ENCODE measurements at places on chromosomes 5 and 9. TPM values are rescaled to one million over a fixed set of nuclear protein-coding genes. Genes with fewer than 3 reads are reported as not detected.

DNA sequence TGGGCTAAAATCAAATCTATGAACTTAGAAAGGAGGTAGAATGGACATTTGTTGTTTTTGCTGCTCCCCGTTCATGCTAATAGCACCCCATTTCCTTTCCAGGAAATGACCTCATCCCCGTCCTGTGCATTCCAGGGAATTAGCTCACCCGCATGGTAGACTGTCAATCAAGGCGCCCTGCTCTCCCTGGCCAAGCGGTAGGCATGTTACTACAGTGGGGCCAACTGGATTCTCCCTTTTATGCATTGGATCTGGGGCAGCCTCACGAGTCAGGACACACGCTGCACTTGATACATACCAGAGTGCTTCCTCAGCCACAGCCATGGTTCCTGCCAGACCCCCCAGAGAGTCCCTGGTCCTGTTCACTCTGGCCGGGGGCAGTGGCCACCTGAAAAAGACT lies 111.0 kb upstream of the PTCH1 start:
- no peaks in the 10 kb centered on the region for H3K36me3 ChIP-seq
- no peaks in the 10 kb centered on the region for H3K4me1 ChIP-seq
- H3K4me3 ChIP-seq: no peak overlapping the region
- DNase-seq: no peak
- H3K27me3 ChIP-seq: no peaks in the 10 kb centered on the region
- no peak overlapping the region for H3K27ac ChIP-seq

The KIF4B gene
- total RNA-seq: not detected

DNA sequence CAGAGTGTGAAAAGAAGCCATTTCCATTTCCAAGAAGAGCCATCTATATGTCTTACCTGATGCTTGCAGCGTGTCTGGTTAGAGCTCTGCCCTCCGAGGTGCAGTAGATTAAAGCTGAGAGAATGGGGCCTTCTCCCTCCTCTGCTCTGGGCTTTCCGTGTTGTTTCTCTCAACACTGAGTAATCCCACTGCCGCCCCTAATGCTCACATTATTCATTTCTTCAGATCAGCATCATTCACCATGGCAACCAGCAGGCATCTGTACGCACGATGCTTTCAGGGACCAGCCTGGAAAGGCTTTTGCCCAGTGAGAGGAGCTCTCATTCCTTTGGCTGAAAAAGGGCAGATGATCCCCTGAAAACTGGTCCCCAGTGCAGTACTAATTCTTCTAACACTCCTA lies 79.6 kb downstream of the CYFIP2 start:
- no peak overlapping the region for H3K27ac ChIP-seq
- no peak overlapping the region for H3K4me3 ChIP-seq
- no peak for DNase-seq

- no peaks in the 10 kb centered on the region for H3K4me1 ChIP-seq
- H3K4me3 ChIP-seq: no peak overlapping the region
- no peak overlapping the region for H3K27ac ChIP-seq
- H3K27me3 ChIP-seq: no peaks in the 10 kb centered on the region
- H3K36me3 ChIP-seq: no peaks in the 10 kb centered on the region
These were observed 178.8 kb upstream of the KIF2A start for GRCh38 chr5:62127098-62127736.

The IFNB1 gene
- not detected for total RNA-seq

- no peak overlapping the region for H3K4me3 ChIP-seq
- peak overlapping the region; percentile 82 for H3K27ac ChIP-seq
- no peaks in the 10 kb centered on the region for H3K36me3 ChIP-seq
- DNase-seq: no peak
These were observed 9.0 kb downstream of the CCDC69 start for GRCh38 chr5:151214614-151215545.

The IFNA2 gene
- total RNA-seq: not detected

DNA sequence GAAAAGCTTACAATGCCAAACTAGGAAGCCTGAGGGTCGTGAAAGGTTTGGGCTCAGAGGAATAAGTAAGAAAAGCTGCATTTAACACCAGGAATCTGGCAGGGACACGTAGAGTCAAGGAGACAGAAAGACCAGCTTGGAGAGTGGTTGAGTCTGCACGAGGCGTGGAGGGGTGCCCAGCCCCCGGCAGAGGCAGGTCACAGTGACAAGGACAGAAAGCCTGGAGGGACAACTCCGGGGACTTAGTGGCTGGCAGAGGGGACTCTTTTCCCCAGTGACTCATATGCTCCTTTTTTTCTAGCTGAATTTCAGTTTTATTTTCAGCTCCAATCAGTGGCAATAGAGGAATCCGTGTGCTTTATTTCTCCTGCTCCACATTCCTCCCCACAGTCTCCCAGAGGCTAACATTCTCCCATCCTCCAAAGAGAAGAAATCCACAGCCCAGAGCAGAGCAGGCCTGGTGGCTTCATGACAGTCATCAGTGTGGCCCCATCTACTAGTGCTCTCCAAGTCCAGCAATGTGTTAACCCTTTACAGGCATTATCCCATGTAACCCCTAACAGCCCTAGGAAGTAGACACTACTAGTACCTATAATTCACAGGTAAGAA lies 80.7 kb downstream of the KCNIP1 start:
- no peak overlapping the region for H3K27ac ChIP-seq
- H3K4me3 ChIP-seq: no peak overlapping the region
- H3K4me1 ChIP-seq: no peaks in the 10 kb centered on the region
- no peaks in the 10 kb centered on the region for H3K27me3 ChIP-seq
- H3K36me3 ChIP-seq: no peaks in the 10 kb centered on the region
- DNase-seq: no peak

DNA sequence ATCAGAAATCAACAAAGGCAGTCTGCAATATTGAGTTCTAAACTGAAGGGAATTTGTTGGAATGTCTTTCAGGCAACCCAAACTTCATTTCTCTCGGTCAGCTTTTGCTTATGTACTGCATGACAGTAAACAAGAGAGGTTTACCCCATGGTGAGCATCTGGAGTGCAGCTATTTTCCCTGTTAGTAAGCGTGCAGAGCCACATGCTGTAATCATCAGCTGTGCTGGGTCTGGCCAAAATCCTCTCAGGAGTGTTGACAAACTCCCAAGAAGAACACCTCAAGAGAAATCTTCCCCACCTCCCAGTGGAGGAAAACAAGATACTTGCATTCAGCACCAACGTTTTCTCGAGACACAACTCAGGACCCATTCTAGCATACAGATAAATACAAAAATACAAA lies 83.6 kb upstream of the ADAMTSL1 start:
- no peaks in the 10 kb centered on the region for H3K36me3 ChIP-seq
- no peaks in the 10 kb centered on the region for H3K4me1 ChIP-seq
- no peaks in the 10 kb centered on the region for H3K27me3 ChIP-seq
- H3K27ac ChIP-seq: no peak overlapping the region

The ZNF454 gene
- 1.4 TPM for total RNA-seq

GRCh38 chr5:100772548-100772947 lies 130.5 kb downstream of the ST8SIA4 start:
- no peaks in the 10 kb centered on the region for H3K36me3 ChIP-seq
- peaks cover 1% of the 10 kb centered on the region for H3K4me1 ChIP-seq
- no peak overlapping the region for H3K4me3 ChIP-seq
- no peak overlapping the region for H3K27ac ChIP-seq

GRCh38 chr5:149778303-149779123 lies 48.4 kb downstream of the PPARGC1B start:
- DNase-seq: peak; percentile 52
- no peak overlapping the region for H3K4me3 ChIP-seq
- peaks cover 26% of the 10 kb centered on the region for H3K4me1 ChIP-seq
- no peaks in the 10 kb centered on the region for H3K27me3 ChIP-seq
- no peaks in the 10 kb centered on the region for H3K36me3 ChIP-seq
- H3K27ac ChIP-seq: peak overlapping the region; percentile 82

The GRXCR2 gene
- not detected for total RNA-seq

The ZDHHC11 gene
- 20.6 TPM for total RNA-seq

The LCNL1 gene
- total RNA-seq: not detected
